ENCODE measurements at places on chromosomes 16 and 17.

- DNase-seq = no peak
Measured at GRCh38 chr17:49381793-49382192, 19.7 kb upstream of the ZNF652 start.

GRCh38 chr17:43463241-43463640 is 20.5 kb upstream of the DHX8 start:
- DNase-seq = no peak

DNA sequence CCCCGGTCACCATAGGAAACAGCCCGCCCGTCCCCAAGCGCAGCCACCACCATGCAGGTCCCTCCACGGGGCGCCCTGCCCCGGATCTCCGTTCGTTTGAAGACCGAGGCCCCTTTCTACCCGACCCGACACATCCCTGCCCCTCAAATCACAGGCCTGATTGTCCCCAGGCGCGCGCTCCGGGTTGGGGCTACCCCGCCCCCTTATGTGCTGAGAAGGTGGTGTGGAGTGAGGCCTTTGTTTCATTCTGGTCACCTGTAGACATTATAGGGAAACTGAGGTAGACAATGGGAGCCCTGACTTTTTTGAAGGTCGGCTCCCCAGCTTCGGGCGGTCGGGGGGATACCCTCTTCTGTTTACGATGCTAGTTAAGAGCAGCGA is 763 bp upstream of the ACTG1 start:
- DNase-seq = no peak

GRCh38 chr16:729768-730665 is 3.1 kb downstream of the HAGHL start:
- DNase-seq = no peak

DNA sequence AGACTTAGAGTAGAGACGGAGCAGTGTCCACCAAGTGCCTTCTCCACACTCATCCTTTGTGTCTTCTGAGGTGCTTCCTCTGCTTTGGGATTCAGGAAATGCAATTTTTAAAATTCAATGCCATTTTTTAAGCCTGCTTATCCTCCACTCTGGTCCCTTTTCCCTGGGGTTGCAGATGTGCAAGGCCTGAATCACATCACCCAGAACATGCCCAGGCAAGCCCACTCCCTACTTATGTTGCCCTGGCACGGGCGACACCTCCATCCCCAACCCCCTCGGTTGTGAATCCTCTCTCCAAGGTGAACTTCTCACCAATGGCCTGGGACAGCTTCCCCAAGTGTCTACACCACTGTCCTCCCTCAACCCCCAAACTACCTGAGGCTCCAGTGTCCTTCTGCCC is 116.2 kb downstream of the C17orf67 start:
- DNase-seq = no peak

DNA sequence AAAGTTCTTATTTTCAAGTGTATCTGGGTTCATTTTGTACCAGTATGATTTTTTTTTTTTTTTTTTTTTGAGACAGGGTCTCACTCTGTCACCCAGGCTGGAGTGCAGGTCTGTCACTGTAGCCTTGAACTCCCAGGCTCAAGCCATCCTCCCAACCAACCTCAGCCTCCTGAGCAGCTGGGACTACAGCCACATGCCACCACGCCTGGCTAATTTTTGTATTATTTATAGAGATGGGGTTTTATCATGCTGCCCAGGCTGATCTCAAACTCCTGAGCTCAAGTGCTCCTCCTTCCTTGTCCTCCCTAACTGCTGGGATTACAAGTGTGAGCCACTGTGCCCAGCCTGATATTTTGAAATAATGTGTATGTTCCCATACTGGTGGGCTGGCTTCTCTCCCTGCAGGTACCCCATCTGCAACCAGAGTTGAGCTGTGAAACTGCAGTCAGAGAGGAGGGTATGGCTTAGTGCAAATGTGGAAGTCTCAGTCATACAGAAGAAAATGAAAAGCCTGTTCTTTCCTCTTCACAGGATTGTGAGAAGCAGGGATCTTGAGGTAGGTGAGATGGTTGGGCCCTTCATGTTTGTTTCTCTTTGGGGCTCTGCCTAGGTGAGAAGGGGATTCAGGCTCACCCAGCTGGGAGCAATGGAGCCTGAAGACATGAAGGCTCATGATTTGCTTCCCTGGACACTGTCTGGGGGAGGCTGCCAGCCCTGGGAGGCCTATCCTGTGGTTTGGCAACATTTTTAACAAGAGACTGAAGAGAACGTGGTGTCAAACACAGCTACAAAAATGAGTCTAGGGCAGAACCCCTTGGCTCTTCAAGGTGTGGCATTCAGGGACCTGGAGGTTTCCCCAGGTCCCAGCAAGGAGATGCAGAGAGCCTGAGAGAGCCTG is 41.3 kb upstream of the SIAH1 start:
- no peak for DNase-seq

DNA sequence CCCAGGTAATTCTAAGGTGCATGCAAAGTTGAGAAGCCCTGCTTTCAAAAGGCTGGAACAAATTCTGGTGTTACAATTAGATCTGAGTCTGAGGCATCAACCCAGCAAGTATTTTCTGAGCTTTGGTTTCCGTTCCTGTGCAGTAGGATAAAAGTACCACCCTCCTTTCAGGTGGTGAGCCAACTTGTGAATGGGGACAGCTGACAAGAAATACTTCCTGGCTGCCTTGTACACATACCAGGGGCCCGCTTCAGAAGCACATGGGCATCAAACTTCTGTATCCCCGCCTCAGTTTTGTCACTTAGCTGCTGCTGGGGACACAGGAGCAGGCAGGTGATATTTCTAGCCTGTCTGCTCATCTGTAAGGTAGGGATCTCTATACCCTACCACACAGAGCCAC is 252.2 kb downstream of the CPPED1 start:
- DNase-seq = no peak

DNA sequence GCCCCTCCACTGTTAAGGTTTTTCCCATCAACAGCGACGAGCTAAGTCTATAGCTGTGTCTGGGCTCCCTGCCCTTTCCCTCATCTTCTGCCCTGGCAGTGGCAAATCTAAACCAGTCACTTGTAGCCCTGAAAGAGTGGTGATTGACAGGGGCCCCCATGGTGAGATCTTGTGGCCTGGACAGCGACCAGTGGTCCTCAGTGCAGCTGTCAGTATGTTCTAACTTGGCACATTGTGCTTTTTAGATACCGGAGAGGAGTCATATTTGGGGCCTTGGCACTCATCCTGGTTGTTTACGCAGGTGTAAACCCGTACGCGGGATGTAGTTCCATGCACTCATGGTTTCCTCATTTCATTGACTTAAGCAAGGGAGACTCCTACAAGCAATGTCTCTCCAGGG is 57.5 kb upstream of the ARHGAP44 start:
- no peak for DNase-seq

GRCh38 chr16:30119428-30119827 is 3.6 kb downstream of the MAPK3 start:
- no peak for DNase-seq

DNA sequence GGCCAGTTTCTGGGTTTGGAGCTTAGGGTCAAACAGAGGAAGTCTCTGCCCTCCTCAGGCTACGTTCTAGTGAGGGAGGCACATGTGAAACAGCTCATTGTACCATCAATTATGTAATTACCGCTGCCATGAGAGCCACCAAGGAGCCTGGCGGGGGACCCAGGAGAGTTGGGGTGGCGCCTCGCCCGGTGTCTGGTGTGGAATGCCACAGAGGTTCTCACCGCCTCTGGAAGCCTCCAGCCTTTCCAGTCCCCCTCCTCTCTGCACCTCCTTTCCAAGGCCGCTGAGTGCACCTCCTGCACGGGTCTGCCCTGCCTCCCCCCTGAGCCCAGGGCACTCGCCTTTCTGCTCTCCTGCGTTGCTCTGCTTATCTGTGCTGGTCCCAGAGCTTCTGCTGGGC is 51.4 kb downstream of the SREBF1 start:
- no peak for DNase-seq

DNA sequence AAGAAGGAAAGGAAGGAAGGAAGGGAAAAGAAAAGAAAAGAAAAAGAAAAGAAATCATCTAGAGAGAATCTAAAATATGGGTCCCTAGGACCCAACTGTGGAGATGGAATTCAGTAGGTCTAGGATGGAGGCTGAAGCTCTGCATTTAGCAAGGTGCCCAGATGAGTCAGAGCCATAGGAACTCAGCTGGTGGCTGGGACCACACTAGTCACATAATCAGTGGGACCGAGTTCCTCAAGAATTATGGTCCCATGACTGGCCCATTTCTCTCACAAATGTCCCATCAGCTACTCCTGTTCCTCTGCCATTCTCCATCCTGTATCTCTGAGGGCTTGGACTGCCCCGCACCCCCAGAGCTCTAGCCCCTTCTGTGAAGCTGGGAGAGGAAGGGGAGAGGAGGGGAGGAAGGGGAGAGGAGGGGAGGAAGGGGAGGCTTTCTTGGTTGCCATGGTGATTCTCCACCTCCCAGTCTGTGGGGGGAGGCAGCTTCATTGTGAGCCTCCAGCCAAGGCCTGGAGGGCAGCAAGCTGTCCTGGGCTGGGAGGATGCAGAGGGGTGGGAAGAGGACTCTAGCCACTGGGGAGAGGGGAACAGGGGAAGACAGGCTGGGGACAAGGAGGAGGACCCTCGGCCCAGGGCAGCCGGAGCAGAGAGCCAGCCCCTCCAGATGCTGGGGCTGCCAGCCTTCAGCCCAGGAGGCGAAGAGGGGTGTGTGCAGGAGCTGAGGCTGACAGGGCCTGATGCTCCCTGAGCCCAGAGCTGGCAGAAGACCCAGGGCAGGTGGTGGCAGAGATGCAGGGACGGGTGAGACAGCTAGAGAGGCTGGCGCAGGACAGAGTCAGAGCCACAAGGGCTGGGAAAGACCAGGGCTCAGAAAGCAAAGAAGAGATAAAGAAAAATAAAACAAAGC is 37.8 kb upstream of the LHX1 start:
- no peak for DNase-seq

DNA sequence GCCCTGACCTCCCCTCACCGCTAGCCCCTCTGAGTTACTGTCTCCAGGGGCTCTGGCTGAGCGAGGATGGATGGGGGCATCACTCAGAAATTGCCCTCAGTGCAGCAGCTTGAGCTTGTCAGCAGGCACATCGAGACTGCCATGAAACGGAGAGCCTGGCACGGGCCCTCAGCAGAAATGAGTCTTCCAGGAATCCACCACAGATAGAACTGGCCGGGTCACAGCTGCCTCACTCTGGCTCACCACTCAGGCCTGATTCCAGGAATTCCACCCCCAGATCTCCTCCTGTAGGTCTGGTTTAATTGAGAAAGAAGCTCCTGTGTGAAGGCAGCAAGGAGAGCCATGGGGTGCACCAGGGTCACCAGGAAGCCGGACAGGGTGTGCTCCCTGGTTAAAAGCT is 85.5 kb downstream of the GSG1L start:
- no peak for DNase-seq

DNA sequence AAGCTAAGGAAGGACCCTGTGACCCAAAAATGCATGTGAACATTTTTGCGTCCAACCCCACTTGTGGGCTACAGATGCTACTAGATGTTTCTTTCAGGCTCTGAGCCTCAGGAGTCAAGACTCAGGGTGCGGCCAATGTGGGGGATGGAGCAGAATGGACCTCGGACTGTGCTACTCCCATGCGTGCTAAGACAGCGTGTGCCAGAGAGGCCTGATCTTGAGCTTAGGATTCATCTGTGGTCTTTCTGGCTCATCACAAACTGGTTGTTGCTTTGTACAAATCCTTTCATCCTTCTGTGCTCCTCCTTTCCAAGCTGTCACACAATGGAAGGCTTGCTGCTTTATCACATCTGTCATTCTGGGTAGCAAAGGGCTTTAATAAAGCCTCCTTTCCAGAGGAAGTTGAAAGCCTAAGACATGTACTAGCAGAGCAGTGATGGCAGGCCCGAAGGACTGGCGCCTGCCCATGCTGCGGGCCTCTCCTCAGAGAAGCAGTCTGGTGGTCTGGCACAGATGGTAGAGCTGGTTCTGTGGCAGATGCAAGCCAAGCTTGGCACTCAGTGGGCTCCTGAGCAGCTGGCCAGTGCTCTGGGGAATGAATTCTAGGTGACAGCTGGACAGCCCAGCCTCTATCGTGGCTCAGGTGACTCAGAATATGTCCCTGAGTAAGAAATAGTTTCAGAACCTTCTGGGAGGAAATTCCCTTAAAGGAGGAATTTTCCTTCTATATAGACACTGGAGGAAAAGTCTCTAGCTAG is 27.8 kb downstream of the COG4 start:
- no peak for DNase-seq

GRCh38 chr16:28876973-28877654 is 1.2 kb upstream of the ATP2A1 start:
- no peak for DNase-seq

DNA sequence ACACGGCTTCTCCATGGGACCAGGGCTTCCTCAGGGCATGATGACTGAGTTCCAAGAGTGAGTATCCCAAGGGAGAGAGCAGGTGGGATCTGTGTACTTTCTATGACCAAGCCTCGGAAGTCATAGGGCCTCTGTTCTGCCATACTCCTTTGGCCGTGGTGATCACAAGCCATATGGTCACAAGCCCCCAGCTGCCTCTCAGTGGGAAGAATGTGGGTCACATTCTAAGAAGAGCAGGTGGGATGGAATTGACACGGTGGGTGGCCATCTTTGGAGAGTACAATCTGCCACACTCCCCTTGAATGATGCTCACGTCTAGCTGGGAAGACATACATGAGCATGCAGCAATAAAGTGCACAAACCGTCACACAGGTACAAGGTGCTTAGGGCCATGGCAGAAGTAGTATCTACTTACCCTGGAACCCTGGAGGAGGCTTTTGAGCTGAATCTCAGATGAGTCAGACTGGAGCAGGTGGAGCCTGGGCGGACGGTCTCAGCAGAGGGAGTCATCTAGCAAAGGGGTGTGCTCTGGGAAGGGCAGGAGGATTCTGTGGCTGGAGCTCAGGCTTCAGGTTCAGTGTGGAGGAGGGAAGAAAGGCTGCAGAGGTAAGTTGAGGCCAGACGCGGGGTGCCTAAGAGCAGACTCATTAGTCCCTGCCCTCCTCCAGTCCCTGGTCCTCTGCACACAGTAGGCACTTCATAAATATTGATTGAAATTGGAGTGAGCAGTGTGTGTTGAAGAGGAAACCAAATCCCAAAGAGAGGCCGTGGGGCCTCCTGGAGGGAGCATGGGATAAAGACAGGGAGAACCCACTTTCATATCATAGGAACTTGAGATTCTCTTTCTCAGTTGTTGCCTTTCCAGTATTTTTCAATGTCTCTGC is 26.6 kb downstream of the GOSR2 start:
- no peak for DNase-seq

DNA sequence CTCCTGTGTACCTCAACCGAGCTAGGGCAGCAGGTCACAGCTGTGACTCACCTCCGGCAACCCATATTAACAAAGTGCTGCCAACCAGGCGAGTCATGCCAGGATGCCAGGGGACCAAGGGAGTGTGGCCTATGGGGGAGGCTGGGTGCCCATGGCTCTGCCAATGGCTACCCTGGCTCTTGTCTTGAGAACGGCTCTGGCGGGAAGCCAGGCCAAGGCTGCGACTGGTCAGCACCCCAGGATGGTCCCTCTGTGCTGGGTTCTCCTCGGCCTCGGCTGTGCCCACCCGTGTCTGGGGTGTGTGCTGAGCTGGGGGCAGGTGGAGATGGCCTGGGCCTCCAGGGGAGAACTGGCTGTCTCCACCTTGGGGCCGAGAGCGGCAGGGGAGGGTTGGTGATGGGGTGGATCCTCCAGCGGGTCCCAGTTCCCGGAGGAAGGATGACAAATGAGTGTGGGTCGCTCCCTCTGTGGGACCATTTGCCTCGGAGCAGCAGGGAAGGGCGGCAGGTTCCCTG is 75.8 kb downstream of the MRC2 start:
- no peak for DNase-seq

Data from activated T-cell treated with anti-CD3 and anti-CD28 coated beads for 24 hours (primary cell).